Stomach (tissue), 19 donors: ENCODE measurements at places on chromosomes 2 and 18.
A peak's percentile ranks its signal among the peaks of the same experiment; 100 is the strongest.

- DNase-seq = peak; percentile 83
Measured at GRCh38 chr2:240250985-240251847, 110.8 kb upstream of the OTOS start.

GRCh38 chr18:8844721-8845148 is 139.4 kb downstream of the MTCL1 start:
- peak; percentile 41 for DNase-seq

GRCh38 chr18:9804517-9805104 is 81.2 kb upstream of the TXNDC2 start:
- DNase-seq = no peak

GRCh38 chr18:9029131-9029530 is 73.4 kb upstream of the NDUFV2 start:
- no peak for DNase-seq

DNA sequence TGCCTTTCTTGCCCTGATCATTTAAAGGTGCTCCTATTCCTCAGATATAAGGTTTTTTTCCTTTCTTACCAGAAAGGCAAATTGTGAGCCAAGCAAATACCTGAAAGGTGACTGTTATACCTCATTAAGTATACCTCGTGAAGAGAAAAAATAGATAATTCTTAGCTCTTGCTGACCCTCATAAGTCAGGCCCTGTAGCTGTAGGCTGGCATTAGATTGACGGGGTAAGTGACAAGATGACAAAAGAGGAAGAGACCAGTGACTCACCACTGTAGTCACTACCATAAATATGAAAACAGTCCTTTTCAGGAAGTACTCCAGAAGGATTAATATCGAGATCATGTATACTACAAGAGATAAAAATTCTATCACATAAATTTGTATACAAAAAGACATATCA is 104.6 kb downstream of the PTPN4 start:
- no peak for DNase-seq

- no peak for DNase-seq
Measured at GRCh38 chr18:36849288-36850006, 20.5 kb downstream of the KIAA1328 start.

DNA sequence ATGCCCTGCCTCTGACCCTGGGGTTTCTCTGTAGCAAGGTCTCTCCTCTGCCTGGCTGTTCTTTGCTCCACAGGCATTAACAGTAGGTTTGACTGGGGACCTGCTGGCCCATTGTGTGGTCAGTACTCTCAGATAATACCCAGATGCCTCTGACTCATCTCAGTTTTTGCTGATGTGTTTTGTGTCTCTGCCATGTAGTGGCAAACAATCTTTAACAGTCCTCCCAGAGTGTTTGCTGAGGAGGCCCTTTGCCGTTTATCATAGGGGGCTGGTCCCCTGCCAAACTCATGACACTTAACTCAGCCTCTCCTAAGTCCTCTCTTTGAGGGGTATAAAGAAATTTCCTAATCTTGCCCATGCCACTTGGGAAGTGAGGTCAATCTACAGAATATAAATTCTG is 793.7 kb upstream of the FANCL start:
- no peak for DNase-seq

- DNase-seq = no peak
Measured at GRCh38 chr2:120554625-120555032, 181.0 kb upstream of the GLI2 start.

GRCh38 chr18:65906621-65907034 is 155.8 kb downstream of the CDH7 start:
- DNase-seq = no peak

GRCh38 chr18:41482501-41482900 is 472.5 kb upstream of the PIK3C3 start:
- DNase-seq = no peak

- no peak for DNase-seq
Measured at GRCh38 chr2:186201371-186201770, 284.7 kb upstream of the ZC3H15 start.

DNA sequence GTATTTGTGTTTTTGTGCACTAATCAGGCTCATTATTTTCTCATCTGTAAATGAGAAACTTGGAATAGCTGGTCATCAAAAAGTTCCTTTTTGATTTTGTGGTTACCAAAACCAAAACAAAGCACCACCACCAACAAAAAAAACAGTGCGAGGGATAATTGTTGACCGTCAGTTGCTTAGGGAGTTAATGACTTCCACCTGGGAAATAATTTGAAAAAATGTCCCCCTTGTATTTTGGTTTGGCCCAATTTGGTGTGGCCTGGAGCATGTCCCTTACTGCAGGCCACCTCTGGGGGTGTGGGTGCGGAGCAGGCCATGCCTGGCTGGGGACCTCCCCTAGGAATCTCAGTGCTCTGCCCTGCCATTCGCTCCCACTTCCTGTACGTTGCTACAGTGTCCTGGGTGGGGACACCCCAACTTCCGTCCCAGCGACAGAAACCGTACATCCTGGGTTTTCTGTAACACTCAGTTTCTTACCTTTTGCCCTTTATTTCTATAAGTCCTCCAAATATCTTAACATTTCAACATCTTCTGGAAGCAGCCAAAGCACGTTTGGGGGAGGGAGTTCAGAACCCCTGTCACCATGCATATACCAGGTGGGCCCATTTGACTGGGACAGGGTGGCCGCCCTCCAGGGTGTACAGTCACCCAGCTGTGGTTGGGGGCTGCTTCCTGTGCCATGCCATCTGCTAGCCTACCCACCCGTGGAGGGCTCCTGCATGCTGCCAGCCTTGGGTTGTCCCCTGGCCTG is 31.3 kb downstream of the NCK2 start:
- DNase-seq = no peak

- no peak for DNase-seq
Measured at GRCh38 chr18:56333839-56334238, 304.6 kb downstream of the TXNL1 start.
